ENCODE measurements at places on chromosomes 7 and 10.

DNA sequence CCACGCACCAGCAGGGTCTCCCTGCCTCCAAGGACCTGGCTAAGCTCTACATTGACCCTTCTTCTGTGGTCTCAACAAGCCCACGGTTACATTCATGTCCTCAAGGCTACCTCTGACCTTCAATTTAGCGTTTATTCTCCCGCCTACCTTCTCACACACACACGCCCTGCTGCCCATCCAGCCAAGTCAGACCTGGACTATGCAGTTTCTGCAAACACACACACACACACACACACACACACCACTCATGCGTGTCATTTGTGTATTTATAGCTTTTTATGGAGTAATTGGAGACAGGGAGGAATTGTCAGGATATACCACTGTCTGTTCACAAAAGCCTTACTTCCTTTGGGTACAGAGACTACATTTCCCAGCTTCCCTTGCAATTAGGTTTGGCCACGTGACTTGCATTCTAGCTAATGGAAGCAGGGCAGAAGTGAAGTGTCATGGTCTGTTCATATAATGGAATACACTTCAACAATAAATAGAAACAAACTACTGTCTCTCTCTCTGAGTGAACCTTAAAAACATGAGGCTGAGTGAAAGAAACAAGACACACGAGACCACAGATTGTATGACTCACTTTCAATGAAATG is 53.8 kb upstream of the CPXM2 start:
- no peak for DNase-seq

GRCh38 chr7:128030654-128031611 is at the start of gene LRRC4:
Gene LRRC4, minus strand, starts transcription at chr7:128031437. Its CDS starts 797 bp downstream, at chr7:128030640.
- DNase-seq = peak; percentile 42

DNA sequence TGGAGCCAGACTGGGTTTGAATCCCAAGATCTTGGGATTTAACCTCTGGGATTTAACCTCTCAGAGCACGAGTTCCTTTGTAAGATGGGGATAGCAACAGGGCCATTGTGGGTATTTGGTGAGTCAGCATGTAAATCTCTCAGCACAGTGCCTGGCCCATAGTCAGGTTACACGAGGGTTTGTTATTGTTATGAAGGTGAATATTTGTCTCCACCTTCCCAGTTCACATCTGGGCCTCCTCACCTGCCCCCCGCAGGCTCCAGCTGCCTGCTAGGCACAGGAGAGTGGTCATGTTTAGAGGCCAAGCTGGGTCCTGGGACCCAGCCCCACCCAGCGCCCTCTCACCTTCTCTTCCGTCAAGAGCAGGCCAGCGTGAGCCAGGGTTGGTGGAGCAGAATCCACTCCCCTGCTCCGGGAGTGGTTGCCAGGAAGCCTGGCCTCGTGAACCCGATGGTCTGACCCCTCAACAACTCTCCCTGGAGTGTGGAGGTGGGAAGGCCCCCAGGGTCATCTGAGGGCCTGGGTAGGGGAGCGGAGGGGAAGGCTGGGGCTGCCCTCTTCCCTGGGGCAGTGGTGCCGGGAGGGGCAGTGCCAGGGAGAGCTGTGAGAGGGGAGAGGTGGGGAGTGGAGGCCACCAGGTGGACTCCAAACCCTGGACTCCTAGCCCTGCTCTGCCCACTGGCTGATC is 26.0 kb downstream of the FAM241B start:
- no peak for DNase-seq

- no peak for DNase-seq
These were observed 63.0 kb upstream of the MPP7 start for GRCh38 chr10:28365840-28366239.

- no peak for DNase-seq
These were observed 188.7 kb downstream of the EMX2 start for GRCh38 chr10:117731121-117731791.

- DNase-seq = peak; percentile 68
These were observed 113.4 kb downstream of the PTPN20 start for GRCh38 chr10:47024399-47025252.

GRCh38 chr10:129546106-129546505 is 79.1 kb downstream of the MGMT start:
- no peak for DNase-seq

- peak; percentile 75 for DNase-seq
These were observed 55.9 kb downstream of the UPF2 start for GRCh38 chr10:11986593-11987216.

DNA sequence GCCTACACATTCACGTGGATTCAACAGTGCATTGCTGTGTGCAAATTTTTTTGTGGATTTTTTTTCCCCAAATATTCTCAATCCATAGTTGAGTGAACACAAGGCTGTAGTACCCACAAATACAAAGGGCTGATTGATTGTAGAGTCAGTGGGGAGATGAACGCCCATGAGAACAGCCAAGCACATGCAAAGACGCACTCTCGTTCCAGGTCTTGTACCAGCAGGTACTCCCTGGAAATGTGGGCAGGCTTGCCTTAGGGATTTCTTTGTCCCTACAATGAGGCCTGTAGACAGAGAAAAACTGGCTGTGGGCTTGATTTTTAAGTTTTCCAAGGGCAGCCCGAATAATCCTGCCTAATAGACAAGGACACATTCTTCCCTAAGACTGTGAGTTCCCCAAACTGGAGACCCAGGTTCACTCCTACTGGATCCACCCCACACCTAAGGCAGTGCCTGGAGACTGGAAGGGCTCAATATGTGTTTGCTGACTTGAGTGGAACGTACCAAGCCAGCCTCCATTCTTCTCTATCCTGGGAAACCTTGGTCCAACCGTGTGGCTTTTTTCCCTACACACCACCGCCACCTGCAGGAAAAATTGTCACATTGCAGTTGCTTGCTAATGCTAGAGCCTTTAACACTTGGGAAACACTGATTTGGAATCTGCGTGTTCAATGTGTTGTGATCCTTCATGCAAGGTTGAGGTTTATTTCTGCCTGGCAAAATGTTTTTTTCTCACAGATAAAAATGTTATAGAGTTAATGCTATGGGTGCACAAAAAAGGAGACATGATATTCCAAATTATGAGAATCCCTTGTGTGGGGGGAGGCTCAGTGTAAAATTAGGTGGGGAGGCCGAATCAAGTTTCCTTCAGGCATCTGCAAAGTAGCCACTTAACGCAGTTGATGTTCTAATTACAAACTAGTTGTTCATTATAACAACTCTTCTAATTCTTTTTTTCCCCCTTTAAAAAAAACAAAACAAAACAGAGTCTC is 49.3 kb downstream of the PPP1R17 start:
- peak; percentile 17 for DNase-seq

DNA sequence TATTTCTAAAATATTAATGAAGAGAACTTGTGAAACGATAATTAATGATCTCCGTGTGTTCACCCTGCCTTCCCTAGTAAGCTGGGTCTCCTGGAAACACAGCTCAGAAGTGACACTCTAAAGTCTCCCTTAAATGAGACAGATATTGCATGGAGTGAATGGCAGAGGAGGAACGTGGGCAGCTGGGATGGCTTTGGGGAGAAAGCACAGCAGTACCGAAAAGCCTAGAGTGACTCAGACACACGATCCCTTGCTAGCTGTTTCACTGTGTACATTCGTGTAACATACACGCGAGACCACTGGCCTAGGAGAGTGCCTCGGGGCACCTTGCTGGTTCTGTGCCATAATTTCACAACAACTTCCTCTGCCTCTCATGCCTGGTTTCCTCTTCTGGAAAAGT is 199.9 kb upstream of the TCERG1L start:
- no peak for DNase-seq

DNA sequence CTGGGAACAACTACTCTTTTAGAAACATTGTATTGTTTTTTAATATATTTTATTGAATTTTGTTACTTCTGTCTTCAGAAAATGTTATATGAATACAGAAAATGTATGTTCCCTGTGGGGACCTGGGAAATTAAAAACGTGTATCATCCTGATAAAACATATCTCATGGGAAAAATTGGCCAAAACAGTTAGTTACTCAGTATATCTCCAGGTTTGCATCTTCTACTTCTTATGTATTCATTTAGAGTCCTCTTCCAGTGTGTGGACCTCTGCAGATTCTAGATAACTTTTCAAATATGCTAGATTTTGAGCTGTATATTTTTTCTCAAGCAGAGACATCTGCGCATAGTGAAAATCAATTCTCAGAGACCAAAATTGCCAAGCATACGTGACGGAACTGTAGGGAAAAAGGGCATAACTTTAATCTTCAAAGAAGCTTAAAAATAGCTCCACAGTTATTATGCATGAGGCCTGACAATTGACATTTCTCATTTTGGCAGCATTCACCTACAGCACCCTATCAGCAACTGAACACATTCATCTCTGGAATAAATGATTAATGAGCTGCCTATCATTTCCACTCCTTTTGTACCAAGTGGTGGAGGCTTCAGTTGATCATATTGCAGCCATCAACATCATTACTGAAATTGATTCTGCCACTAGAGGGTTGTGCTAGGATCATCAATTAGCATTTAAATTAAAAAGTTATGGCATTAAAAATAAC is 26.4 kb upstream of the UMAD1 start:
- DNase-seq = no peak

- no peak for DNase-seq
These were observed 160.8 kb downstream of the ZNF438 start for GRCh38 chr10:30870896-30871295.

DNA sequence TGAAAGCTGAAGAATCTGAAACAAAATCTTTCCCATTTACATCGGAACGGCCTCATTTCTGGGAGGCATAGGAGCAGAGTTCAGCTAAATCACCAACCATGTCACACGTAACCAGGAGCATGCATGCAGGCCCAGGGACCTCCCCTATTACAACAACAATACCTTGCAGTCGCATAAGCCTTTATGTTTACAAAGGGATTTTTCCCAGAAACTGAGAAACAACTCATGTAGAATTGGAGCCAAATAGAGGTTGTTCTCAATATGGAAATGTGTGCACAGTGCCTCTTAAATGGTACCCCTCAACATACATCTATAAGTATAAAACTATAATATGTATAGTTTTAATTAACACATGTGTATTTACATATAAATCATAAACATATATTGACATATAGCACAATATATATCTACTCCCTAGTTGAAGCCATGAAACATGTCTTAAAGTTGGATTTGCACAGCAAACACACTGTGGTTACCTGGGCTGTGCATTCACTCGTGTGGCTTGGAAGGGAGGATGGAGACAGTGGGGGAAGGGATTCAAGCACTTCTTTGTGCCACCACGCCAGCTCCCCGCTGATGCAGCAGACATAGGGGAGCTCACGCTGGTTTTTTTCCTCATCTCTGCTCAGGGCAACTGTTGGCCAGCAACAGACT is 35.0 kb upstream of the DGKI start:
- no peak for DNase-seq

DNA sequence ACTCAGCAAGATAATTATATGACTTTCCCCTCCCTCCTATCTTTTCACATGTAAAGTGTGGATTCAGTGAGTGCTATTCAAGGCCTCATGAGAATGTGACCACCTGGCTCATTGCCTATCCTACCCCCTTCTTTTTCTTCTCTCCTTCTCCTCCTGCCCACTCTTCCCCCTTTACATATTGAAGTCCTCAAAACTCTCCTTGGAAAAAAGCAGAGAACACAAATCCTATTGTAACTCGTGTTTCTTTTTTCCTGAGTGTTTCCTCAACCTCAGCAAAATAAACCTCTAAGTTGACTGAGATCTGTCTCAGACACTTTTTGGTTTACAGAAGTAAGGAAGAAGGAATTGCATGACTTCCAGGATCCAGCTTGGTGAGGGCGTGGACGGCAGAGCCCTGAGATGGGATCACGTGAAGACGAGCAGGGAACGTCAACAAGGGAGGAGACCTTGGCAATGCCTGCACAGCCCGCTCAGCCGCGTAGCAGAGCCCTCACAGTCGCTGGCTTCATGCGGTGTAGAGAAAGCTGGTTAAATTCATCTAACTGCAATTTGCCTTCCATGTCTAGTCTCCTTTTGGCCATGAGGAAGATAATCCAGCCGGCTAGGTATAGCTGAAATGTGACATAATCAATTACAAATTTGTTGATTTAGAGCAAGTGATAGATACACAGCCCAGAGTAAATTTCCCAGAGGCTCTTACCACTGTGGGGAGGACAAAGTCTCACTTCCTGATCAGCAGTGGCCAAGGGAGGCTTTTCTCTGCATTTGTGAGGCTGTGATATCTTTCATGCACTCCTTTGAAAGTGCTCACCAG is 75.7 kb downstream of the LYZL2 start:
- DNase-seq = no peak

DNA sequence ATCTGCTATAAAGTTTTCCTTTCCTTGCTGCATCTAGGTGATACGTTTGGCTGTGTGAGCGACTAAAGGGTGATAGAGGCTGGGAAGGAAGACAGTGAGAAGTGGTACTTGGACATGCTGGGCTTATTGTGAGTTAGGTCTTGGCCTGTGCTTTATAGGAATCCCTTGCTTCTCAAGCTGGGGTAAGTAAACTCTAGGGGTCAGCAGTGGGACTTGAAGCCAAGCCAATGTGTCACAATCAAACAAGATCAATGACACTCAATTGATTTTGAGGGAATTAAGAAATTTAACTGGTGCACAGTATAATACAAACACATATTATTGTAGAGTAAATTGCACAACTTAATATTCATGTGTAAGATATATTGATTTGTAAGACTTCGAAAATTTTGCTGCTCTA is 155.8 kb upstream of the AOAH start:
- no peak for DNase-seq

DNA sequence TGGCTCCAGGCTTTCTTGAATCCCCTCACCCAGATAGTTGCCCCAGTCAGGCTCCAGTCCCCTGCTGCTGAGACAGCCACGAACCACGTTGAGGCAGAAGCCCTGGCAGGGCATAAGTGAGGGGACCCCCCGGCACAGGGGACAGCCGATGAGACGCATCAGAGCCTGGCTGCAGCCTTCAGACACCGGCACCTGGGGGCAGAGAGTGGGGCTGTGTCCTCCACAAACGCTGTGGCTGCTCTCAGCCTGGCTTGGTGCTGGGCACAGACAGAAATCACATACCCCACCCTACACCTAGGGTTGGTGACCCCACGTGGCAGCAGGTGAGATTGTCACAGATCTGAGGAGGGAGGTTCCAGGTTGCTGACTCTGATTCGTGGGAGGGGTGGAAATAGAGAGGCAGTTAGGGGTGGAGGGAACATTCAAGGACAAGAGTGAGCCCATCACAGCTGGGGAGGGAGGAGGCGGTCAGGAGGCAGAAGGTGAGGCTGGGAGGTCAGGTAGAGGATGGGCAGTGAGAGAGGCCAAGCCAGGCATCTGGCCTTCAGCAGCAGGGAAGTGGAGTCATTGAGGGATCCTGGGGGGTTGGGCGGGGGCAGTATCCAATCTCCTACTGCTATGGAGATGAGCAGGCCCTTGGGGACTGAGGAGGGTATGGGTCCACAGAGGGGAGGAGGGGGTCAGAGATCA is 3.2 kb downstream of the GPC2 start:
- DNase-seq = no peak

GRCh38 chr7:155226261-155227003 is 71.2 kb upstream of the INSIG1 start:
- DNase-seq = no peak
